Fibroblast of skin of right quadriceps (primary cell): ENCODE measurements at places on chromosomes 7 and 10.
A peak's percentile ranks its signal among the peaks of the same experiment; 100 is the strongest.

DNA sequence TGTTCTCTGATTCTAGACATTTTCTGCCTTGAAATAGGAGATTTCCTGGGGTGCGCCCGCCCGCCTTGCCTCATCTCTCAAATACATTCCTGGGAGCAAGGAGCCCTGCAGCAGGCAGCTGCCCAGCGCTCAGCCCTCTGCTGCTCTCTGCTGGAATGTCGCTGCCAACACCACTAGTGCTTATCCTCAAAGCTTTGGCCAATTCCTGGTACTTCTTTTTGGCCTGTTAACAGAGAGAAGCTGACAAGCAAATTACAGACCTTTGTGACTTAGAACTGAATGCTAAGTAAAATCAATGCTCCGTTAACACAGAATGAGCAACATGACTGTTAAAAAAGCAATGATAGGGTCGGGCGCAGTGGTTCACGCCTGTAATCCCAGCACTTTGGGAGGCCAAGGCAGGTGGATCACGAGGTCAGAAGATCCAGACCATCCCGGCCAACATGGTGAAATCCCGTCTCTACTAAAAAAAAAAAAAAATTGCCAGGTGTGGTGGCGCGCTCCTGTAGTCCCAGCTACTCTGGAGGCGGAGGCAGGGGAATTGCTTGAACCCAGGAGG is 41.9 kb upstream of the SYPL1 start:
- DNase-seq: peak; percentile 77

DNA sequence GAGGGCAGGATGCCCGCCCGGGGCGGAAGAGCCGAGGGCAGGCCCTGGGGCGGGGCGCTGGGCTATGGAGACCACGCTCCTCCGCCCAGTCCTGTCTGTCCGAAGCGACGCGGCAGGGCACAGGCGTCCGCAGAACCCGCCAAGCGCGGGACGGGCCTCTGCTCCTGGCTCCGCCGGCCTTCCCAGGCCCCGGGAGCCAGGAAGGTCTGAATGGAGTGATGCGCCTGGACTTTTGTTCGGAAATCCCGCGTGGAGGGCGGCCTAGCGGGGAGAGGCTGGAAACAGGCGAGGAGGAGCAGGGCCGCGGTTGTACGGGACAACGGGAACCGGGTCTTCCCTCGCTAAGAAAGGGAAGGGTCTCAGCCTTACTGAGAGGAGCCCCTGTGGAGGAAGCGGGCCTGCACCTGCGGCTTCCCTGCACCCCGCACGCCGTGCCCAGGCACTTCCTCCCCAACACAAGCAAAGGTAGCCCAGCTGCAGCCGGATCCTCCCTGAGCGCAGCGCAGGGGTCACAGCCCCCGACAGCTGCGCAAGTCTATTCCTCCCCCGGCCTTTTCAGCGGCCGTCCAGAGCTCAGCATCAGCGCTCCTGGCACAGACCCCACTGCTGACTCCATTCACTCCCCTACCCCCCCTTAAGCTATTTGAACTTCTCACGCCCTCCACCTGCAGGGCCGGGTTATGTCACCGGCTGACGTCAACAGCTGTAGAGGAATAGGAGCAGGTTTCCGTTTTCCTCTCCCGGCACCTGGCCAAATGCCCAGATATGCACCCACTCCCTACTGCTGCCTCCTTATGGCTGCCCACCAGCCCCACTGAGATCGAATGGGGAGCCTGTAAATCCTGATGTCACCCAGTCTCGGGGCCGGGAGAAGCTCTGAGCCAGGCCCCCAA is 143.2 kb upstream of the RET start:
- DNase-seq: peak; percentile 4

DNA sequence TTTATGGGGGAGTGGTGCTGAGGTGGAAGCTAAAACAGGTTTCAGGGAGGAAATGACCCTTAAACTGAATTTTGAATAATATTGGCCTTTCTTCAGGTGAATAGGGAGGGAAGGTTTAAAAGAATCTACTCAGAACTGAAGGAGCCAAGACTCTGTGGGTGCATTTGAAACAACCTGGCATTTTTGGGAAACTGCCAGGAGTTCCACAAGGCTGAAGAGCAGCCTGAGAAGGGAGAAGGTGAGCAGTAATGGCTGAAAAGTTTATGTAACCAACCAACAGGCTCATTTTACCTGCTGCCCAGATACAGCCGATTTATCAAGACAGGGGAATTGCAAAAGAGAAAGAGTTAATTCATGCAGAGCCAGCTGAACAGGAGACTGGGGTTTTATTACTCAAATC is 4.0 kb upstream of the PANK1 start:
- DNase-seq: no peak

GRCh38 chr7:16975712-16976111 is 93.9 kb upstream of the AGR3 start:
- no peak for DNase-seq

DNA sequence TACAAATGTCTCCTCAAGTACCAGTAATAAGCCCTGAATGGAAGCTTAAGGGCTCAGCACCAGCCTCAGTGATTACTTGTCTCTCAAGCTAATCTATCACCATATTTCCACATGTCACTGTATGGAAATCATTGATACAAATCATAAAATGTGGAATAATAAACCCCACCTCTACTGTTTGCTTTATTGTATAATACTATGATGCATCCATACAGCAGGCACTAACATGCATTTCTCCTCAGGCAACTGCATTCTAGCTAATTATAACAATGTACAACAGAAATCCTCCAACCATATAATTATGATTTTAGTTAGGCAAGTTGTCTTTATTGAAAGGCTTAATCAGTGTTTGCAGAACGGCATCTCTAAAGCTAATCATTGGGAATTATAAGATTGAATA is 26.2 kb downstream of the CRPPA start:
- DNase-seq: no peak

- DNase-seq: no peak
These were observed 64.3 kb downstream of the ELAPOR2 start for GRCh38 chr7:86995052-86995725.

DNA sequence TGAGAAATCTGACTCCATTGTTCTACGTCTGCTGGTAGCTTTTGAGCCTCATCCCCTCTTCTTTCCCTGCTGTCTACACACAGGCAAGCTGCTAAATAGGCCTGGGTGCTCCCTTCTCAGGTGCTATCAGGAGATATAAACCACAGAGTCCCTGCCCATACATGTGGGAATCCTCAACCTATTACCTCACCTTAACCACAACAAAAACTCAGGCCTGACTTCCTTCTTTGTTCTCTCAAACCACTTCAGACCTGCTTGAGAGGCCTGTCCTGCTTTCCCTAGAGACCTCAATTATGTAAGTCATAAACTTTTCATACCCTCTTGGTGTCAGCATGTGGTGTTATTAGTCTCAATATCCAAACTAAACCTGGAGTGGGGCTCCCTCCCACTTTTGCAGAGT is 75.0 kb upstream of the MAGI2 start:
- DNase-seq: no peak

DNA sequence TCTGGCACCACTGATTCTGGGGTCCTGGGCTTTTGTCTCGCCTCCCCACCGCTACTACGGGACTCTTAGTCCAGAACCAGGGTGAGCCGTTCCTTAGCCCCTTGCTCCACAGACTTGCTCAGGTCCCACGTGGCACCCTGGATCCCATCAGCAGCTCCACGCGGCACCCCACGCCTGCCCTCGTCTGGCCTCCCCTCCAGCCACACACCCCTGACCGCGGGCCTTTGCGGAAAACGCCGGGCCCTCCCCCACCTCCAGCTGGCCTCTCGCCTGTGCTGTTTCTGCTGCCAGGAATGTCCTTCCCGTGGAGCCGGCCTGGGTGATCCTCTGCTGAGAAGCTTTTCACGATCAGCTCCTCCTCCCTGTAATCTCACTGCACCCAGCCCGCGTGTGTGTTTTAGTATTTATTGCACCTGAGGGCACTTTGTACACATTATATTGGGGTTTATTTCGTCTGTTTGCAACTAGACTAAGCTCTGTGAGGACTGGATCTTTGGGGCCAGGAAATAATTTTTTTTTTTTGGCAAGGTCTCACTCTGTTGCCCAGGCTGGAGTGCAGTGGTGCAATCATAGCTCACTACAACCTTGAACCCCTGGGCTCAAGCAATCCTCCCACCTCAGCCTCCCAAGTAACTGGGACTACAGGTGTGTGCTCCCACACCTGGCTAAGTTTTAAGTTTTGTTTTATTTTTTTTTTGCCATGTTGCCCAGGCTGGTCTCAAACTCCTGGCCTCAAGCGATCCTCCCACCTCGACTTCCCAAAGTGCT is 10.5 kb upstream of the TTYH3 start:
- peak; percentile 55 for DNase-seq
